Chondrocyte (in vitro differentiated cells): ENCODE measurements at places on chromosomes 12 and 14. TPM values are rescaled to one million over a fixed set of nuclear protein-coding genes. Genes with fewer than 3 reads are reported as not detected.

GRCh38 chr14:34981743-34982420, 910 bp upstream of the SRP54 start:
- H3K4me1 ChIP-seq: peaks cover 8% of the 10 kb centered on the region
- no peak overlapping the region for H3K4me3 ChIP-seq
- no peaks in the 10 kb centered on the region for H3K27me3 ChIP-seq
- no peak for DNase-seq
- no peaks in the 10 kb centered on the region for H3K36me3 ChIP-seq
- no peak overlapping the region for H3K27ac ChIP-seq

- H3K4me3 ChIP-seq: no peak overlapping the region
- DNase-seq: no peak
- peaks cover 5% of the 10 kb centered on the region for H3K4me1 ChIP-seq
- no peak overlapping the region for H3K27ac ChIP-seq
- no peaks in the 10 kb centered on the region for H3K27me3 ChIP-seq
- H3K36me3 ChIP-seq: peaks cover 28% of the 10 kb centered on the region
Observed at GRCh38 chr14:50447461-50447860, 50.8 kb upstream of the CDKL1 start.

The OR10G3 gene
- total RNA-seq: not detected in 3 replicates

GRCh38 chr12:2586156-2587038, 208.4 kb upstream of the FKBP4 start:
- H3K27me3 ChIP-seq: no peaks in the 10 kb centered on the region
- peak overlapping the region; percentile 51 for H3K27ac ChIP-seq
- no peak for DNase-seq
- peaks cover 37% of the 10 kb centered on the region for H3K36me3 ChIP-seq
- H3K4me3 ChIP-seq: no peak overlapping the region

- H3K4me1 ChIP-seq: peaks cover 48% of the 10 kb centered on the region
- peaks cover 4% of the 10 kb centered on the region for H3K36me3 ChIP-seq
- DNase-seq: no peak
- peaks cover 10% of the 10 kb centered on the region for H3K27me3 ChIP-seq
- no peak overlapping the region for H3K4me3 ChIP-seq
- H3K27ac ChIP-seq: peak overlapping the region; percentile 70
Observed at GRCh38 chr12:57552306-57552651, 2.4 kb downstream of the KIF5A start.

DNA sequence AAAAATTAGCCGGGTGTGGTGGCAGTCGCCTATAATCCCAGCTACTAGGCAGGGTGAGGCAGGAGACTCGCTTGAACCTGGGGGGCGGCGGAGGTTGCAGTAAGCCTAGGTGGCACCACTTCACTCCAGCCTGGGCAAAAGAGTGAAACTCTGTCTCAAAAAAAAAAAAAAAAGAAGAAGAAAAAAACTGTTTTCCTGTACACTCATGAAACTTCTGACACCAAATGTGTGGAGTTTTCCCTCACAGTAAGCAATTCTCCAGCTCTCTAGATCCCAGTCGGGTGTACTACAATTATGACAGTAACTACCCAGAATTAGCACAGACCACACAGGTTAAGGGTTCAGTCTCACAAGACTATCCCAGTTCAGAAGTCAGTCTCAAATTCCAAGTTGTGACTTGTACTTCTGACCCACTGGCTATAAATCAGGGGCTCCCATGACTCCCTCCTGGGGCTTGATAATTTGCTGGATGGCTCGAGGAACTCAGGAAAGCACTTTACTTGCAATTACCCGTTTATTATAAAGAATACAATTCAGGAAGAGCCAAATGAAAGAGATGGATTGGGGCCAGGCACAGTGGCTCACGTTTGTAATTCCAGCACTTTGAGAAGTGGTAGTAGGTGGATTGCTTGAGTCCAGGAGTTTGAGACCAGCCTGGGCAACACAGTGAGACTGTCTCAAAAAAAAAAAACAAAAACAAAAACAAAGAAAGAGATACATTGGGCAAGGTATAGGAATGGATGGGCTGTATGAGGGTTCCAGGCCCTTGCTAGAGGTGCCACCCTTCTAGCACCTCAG, 12.4 kb upstream of the ARF6 start:
- H3K4me1 ChIP-seq: no peaks in the 10 kb centered on the region
- H3K27ac ChIP-seq: no peak overlapping the region
- no peak for DNase-seq
- no peaks in the 10 kb centered on the region for H3K36me3 ChIP-seq

- H3K36me3 ChIP-seq: peaks cover 17% of the 10 kb centered on the region
- H3K27ac ChIP-seq: peak overlapping the region; percentile 27
- H3K4me3 ChIP-seq: no peak overlapping the region
- H3K27me3 ChIP-seq: no peaks in the 10 kb centered on the region
- peaks cover 4% of the 10 kb centered on the region for H3K4me1 ChIP-seq
Observed at GRCh38 chr14:89603938-89604480, 187.0 kb upstream of the FOXN3 start.

The KCNA1 gene
- total RNA-seq: 0.45 to 0.64 TPM (median 0.63 TPM) in 3 replicates

DNA sequence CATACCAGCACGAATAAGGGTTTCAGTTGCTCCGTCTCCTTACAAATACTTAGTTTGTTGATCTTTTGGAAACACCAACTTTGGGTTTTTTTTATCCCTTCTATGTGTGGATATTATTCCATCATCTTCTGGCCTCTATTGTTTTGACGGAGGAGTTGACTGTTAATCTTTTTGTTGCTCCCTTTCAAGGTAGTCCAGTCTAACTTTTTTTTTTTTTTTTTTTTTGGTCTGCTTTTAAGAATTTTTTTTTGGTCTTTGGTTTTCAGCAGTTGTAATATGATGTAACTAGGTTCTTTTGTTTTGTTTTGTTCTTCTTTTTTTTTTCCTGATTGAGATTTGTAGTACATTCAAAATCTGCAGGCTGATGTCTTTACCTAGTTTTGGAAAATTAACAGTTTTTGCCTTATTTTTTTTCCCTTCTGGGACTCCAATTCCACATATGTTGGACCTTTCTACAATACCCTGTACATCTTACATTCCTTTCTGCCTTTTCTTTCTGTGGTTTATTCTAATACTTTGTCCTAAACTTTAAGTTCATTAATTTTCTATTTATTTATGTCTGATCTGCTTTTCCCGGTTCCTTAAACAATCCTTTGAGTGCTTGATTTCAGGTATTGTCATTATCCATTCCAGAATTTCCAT, 54.9 kb downstream of the DNAH10 start:
- H3K4me1 ChIP-seq: no peaks in the 10 kb centered on the region
- no peak overlapping the region for H3K27ac ChIP-seq
- DNase-seq: no peak
- H3K27me3 ChIP-seq: peaks cover 5% of the 10 kb centered on the region

GRCh38 chr12:12333407-12334366, 16.4 kb downstream of the MANSC1 start:
- H3K27ac ChIP-seq: peak overlapping the region; percentile 68
- DNase-seq: no peak
- no peaks in the 10 kb centered on the region for H3K27me3 ChIP-seq
- H3K4me1 ChIP-seq: peaks cover 36% of the 10 kb centered on the region
- no peak overlapping the region for H3K4me3 ChIP-seq

The SPX gene
- total RNA-seq: 2.1 to 4.4 TPM (median 2.6 TPM) in 3 replicates

DNA sequence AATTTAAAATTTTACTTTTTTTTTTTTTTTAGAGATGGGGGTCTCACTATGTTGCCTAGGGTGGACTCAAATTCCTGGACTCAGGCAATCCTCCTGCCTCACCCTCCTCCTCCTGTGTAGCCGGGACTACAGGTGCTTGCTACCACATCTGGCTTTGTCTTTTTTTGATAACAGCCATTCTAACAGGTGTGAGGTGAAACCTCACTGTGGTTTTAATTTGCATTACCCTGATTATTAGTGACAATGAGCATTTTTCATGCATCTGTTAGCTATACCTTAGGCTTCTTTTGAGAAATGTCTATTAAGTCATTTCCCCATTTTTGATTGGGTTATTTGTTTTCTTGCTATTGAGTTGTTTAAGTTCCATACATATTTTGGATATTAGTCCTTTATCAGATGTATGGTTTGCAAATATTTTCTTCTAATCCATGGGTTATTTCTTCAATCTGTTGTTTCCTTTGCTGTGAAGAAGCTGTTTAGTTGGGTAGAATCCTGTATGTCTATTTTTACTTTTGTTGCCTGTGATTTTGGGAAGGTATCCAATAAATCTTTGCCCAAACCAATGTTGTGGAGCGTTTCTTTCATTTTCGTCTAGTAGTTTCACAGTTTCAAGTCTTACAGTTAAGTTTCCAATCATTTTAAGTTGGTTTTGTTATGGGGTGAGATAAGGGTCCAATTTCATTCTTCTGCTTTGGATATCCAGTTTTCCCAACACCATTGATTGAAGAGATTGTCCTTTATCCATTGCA, 86.1 kb downstream of the MYF5 start:
- H3K4me1 ChIP-seq: no peaks in the 10 kb centered on the region
- no peak overlapping the region for H3K4me3 ChIP-seq
- no peaks in the 10 kb centered on the region for H3K27me3 ChIP-seq
- peaks cover 5% of the 10 kb centered on the region for H3K36me3 ChIP-seq

- no peak overlapping the region for H3K4me3 ChIP-seq
- peaks cover 6% of the 10 kb centered on the region for H3K4me1 ChIP-seq
Observed at GRCh38 chr12:110141389-110141788, 17.2 kb downstream of the IFT81 start.

- no peak for DNase-seq
- H3K36me3 ChIP-seq: no peaks in the 10 kb centered on the region
- peaks cover 58% of the 10 kb centered on the region for H3K4me1 ChIP-seq
- H3K4me3 ChIP-seq: peak overlapping the region; percentile 79
Observed at GRCh38 chr12:104957719-104958000, 430 bp downstream of the SLC41A2 start.

DNA sequence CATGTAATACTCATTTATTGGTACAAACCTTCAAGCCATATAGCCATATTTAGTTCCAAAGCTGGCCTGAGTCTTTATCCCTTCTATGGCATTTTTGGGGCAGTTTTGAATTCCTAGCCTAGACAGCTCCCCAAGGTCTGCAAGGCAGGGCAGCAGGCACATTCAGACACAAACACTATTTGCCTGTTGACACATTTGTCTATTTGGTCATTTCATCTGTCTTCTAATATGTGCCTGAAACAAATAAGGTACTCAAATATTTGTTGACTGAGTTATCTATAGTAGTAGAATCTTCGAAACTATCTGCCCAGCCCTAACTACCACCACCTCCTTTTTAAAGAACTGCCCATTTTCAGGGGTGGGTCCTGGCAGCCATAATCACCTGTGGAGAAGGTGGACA, 9.3 kb downstream of the PPM1H start:
- no peaks in the 10 kb centered on the region for H3K27me3 ChIP-seq
- peaks cover 59% of the 10 kb centered on the region for H3K4me1 ChIP-seq
- no peak overlapping the region for H3K4me3 ChIP-seq
- DNase-seq: no peak
- H3K36me3 ChIP-seq: no peaks in the 10 kb centered on the region

DNA sequence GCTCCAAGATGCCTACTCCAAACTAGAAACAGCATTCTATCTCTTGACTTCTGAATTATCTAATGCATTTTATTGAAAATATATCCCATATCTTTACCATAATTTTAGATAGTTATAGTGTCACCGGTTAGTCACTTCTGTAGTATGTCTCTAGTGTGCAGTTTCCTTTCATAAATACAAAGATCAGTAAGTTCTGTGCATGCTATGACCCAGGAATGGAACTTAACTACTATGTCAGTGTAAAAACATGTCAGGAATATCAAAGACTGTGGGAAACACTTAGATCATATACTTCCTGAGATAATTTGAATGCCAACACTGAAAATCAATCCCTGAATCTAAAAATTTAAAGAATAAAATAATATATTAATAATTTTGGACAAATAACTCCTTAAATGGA, 237.6 kb downstream of the ATXN7L3B start:
- H3K4me3 ChIP-seq: no peak overlapping the region
- no peak for DNase-seq
- no peak overlapping the region for H3K27ac ChIP-seq
- no peaks in the 10 kb centered on the region for H3K27me3 ChIP-seq
- no peaks in the 10 kb centered on the region for H3K36me3 ChIP-seq
- H3K4me1 ChIP-seq: peaks cover 25% of the 10 kb centered on the region

The ITGB7 gene
- total RNA-seq: 0.37 to 0.46 TPM in 2 of 3 replicates, not detected in the other

DNA sequence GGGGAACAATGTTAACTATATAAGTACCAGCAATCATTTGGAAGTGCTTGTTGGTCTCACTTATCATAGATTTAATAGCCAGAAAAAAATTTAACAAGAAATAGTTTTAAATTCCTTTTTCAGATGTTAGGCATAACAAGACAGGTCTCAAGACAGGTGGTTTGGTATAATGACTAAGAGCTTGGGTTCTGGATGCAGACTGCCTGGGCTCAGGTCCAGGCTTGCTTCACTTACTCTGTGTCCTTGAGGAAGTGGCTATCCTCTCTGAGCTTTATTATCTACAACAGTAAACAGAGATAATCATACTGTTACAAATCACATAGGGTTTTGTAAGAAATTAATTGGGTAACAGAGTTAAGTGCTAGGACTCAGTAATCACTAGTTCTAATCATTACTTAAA, 338.0 kb upstream of the FLRT2 start:
- H3K36me3 ChIP-seq: no peaks in the 10 kb centered on the region
- no peak overlapping the region for H3K27ac ChIP-seq
- H3K27me3 ChIP-seq: no peaks in the 10 kb centered on the region
- H3K4me3 ChIP-seq: no peak overlapping the region
- H3K4me1 ChIP-seq: peaks cover 2% of the 10 kb centered on the region
- DNase-seq: no peak

DNA sequence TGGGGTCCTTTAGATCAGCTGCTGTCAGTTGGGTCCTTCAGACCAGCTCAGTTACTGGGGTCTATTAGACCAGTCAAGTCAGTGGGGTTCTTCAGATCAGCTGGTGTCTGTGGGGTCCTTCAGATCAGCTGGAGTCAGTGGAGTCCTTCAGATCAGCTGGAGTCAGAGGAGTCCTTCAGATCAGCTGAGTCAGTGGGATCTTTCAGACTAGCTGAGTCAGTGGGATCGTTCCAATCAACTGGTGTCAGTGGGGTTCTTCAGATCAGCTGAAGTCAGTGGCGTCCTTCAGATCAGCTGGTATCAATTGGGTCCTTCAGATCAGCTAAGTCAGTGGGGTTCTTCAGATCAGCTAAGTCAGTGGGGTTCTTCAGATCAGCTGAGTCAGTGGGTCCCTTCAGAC, 14.7 kb upstream of the LPCAT3 start:
- no peak overlapping the region for H3K4me3 ChIP-seq
- H3K36me3 ChIP-seq: peaks cover 2% of the 10 kb centered on the region
- no peak for DNase-seq
- H3K4me1 ChIP-seq: no peaks in the 10 kb centered on the region

DNA sequence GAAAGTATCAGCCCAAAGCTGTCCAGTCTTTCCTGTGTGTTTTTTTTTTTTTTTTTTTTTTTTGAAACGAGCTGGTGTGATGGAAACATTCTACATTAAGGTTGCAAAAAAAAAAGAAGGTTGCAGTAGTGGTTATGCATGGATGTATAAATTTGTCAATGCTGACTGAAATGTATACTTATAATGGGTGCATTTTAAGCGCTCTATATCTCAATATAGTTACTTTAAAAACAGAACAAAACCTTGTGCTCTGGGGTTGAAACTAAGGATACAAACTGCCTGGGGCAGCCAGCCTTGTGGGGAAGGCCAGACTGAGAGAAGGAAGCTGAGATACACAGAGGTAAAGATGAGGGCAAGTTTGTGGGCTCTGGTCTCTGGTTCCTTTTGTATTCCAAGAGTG, 87.3 kb upstream of the RMST start:
- no peaks in the 10 kb centered on the region for H3K27me3 ChIP-seq
- no peaks in the 10 kb centered on the region for H3K36me3 ChIP-seq
- no peak for DNase-seq
- H3K27ac ChIP-seq: no peak overlapping the region

The LRP1 gene
- 448 to 583 TPM (median 463 TPM) in 3 replicates for total RNA-seq

- no peak overlapping the region for H3K27ac ChIP-seq
- peaks cover 51% of the 10 kb centered on the region for H3K27me3 ChIP-seq
- DNase-seq: no peak
Observed at GRCh38 chr12:3571323-3571722, 80.3 kb downstream of the PRMT8 start.

The KRT81 gene
- 1.1 to 2.2 TPM (median 1.3 TPM) in 3 replicates for total RNA-seq

The C14orf39 gene
- total RNA-seq: 0.36 to 0.60 TPM (median 0.44 TPM) in 3 replicates

GRCh38 chr12:5561057-5561456, 129.1 kb downstream of the NTF3 start:
- no peak for DNase-seq
- peaks cover 19% of the 10 kb centered on the region for H3K4me1 ChIP-seq
- H3K27ac ChIP-seq: no peak overlapping the region

The SERPINA3 gene
- 3.6 to 4.6 TPM (median 3.9 TPM) in 3 replicates for total RNA-seq
